NCI-H1417 treated with DMSO at 0.1 percent for 48 hours (cell line): ENCODE measurements at places on chromosomes 4 and X.

DNA sequence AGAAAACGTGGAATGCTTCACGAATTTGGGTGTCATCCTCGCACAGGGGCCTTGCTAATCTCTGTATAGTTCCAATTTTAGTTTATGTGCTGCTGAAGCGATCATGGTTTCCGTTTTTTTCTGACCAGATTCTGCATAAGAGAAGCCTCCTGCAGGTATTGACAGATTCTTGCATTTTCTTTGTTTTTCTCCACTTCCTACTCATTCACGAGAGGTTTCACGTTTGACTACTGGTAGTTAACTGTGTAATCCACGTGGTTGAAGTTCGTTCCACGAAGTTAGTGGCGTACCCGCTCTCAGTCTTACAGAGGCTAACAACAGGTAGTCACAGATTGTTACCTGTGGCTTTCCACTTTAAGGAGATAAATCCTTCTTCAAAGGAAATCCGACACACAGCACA is 12.1 kb upstream of the TRIML2 start:
- no peak for DNase-seq

DNA sequence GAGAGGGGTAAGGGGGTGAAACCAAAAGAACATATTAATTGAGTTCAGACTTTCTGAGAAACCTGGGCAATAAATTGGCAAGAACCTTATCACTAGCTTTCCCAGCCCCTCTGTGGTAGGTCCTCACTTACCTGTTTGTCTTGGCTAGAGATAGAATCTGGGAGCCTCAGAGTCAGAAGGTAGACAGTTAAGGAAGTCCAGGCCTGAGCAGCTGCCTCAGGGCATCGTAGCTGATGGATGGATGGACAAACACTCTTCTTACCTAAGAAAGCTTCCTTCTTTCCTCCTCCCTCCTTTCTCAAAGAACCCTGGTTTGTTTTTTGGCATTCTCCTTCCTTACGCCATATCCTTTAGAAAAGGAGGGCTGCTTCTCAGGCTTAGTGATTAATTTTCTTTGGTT is 24.4 kb downstream of the FRAS1 start:
- DNase-seq: no peak

- no peak for DNase-seq
These were observed 468.6 kb downstream of the INPP4B start for GRCh38 chr4:142377342-142378091.

GRCh38 chr4:38153387-38153760 is 193.2 kb downstream of the PTTG2 start:
- no peak for DNase-seq

GRCh38 chr4:5757536-5757935 is 46.5 kb downstream of the EVC start:
- DNase-seq: no peak

DNA sequence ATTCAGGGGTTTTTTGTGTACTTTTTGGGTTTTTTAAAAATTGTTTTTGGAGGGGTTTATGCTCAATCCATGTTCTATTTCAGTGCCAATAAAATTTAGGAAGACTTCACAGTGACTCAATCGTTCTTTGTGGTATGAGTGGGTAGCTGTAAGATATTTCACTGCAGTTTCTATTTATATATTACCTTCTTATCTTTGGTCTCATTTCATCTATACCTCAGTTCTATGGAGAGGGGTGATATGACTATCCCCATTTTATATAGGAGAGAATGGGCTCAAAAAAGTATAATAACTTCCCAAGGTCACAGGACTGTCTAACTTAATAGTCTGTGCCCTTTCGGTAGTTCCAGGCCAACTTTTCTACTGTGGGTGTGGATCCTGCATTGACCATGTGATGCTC is 74.4 kb downstream of the MSN start:
- no peak for DNase-seq

DNA sequence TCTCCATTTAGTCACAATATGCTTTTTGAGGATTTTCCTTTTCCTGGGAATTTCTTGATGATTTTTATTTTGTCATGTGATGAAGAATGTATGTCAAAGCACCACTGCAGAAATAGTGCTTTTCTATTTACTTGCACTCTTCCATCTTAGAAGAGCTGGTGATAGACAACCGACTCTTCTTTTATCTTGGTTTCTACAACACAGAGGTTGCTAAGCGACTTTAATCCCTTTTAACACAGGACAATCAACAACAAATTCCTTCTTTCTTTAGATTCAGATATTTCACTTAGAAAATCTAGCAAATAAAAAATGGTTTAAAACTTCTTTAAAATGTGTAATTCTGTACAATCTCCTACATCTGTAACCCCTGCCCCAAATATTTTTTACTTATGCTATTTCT is 34.6 kb downstream of the TET2 start:
- no peak for DNase-seq

DNA sequence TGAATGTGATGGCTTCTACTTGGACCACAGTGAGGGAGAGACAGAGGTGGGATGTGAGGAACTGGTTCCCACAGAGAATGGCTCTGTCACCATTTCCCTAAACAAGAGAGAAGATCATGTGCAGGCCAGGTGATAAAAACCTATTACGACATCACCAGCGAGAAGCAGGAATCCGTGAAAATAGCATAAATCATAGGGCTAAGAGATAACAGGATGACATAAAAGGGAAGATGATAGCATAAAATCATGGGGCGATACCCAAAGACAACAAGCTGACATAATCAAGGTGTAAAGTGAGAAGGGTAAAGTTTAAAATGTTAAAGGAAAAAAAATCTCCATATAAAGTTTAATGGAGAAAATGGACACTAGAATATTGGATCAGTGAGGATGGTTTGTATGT is 205.5 kb upstream of the SLIT2 start:
- no peak for DNase-seq

DNA sequence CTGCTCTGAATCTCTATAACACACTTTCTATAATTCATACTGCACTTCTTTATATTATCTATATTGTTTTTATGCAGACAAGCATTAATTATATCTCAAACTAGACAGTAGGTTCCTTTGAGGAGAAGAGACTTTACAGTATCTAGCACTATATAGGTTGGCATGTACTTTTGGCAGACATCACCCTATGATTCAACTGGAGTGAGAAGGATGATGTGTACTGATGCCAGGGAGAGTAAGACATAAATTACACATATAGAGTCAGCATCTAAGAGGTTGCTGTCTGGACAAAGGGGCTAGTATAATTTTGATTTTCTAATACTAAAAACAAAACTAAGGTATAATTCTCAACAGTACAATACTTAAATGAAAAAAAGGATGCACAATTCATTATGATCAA is 5.1 kb upstream of the RBM41 start:
- no peak for DNase-seq

GRCh38 chrX:2609431-2610238 is 81.5 kb upstream of the CD99 start:
- no peak for DNase-seq

DNA sequence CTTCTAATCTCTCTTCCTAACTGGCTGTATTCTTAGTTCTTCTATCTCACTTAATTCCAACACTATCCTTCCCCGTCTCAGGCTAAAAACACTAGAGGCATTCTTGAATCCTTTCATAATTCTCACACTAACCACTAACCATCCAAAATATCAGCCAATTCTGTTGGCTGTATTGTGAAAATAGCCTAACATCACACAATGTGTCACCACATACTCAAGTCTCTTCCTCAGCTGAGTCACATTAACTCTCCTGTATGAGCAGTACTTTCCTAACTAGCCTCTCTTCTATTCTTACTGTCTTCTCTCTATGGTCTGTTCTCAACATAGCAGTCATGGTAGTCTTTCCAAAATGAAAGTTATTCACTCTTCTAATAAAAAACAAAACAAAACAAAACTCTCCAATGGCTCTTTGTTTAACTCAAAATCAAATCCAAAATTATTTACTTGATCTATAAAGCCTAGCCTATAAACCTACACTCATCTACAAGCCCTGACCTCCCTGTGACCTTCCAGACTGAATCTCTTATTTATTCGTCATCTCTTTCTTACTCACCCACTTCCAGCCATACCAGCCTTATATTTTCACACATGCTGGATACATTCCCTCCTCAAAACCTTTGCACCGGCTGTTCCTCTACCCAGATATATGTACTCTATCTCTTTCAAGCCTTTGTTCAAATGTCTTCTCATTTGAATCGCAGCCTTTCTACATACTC is 445.9 kb downstream of the TLL1 start:
- no peak for DNase-seq

- DNase-seq: no peak
These were observed 126.1 kb downstream of the ASB9 start for GRCh38 chrX:15143825-15144121.

GRCh38 chr4:140112576-140112975 is 41.4 kb downstream of the MAML3 start:
- DNase-seq: no peak

DNA sequence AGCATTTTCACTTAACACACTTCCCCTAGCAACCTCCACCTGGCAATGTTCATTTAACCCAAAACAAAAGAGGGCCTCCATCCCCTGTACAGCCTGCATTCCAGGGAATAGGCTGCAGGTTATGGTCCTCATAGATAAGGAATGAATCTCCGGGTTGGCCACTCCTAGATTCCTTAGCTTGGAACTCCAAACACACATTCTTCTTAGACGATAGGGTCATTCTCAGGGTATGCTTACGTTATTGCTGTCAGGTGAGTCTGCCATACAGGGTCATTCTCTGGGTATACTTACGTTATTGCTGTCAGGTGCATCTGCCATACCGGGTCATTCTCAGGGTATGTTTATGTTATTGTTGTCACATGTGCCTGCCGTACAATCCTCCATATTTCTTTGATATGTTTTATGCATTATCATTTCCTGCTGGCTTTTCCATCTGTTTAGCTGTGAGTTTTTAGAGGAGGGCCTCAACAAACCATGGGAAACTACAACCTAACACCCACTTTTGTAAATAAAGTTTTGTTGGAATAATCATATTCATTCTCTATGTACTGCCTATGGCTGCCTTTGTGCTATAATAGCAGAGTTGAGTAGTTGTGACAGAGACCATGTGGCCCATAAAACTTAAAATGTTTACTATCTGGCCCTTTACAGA is 8.2 kb upstream of the AFF1 start:
- DNase-seq: no peak

GRCh38 chr4:3659131-3659530 is 107.1 kb upstream of the ADRA2C start:
- no peak for DNase-seq

GRCh38 chr4:188275686-188276085 is 136.4 kb downstream of the TRIML1 start:
- no peak for DNase-seq

- DNase-seq: no peak
These were observed 94.7 kb upstream of the PUDP start for GRCh38 chrX:7242613-7243012.

DNA sequence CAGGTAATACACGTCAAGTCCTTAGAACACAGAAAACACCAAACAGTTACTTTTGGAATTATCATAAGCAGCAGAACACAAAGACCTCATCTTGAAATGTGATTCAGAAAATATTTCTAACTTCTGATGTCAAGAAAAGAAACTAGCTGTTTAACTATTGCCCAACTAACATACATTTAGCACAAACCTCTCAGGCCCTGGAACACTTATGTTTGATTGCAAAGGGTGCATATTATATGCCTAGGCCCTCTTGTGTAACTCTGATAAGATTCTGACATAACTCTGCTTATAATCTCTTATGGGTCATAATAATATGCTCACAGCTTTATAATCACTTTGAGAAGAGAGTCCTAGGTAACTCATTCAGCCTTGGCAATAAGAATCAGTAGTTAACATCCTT is 62.6 kb downstream of the TBC1D9 start:
- no peak for DNase-seq

DNA sequence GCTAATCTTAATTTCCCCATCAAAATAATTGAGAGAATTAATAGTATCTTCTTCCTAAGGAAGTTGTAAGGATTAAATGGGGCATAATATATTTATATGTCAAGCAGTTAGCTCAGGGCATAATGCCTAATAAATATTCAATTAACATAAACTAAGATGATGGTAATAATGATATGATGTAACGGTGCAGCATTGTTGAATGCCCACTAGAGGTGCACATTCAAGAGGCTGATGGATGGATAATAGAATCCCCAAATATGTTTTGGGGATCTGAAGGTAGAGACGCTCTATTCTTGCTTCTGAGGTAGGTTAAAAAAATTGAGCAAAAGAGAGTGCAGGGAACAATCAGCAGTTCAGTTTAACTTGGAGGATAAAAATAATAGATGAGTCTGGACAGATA is 37.1 kb downstream of the ATOH1 start:
- no peak for DNase-seq

DNA sequence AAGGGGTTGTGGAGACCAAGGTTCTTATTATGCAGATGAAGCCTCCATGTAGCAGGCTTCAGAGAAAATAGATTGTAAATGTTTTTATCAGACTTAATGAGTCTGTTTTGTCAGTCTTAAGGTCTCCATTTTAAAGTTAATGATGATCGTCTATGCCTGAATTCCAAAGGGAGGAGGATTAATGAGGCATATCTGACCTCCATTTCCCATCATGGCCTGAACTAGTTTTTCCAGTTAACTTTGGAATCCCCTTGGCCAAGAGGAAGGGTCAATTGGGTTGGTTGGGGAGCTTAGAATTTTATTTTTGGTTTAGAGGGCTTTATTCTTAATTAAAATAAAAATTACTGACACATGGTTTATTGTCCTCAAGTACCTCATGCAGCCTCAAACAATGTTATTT is 6.9 kb upstream of the PARM1 start:
- no peak for DNase-seq
